ENCODE measurements at places on chromosomes 3 and 15. TPM values are rescaled to one million over a fixed set of nuclear protein-coding genes. Genes with fewer than 3 reads are reported as not detected.

The SPINK8 gene
- total RNA-seq: not detected

The A4GNT gene
- total RNA-seq: not detected

The OSTN gene
- total RNA-seq: not detected

The ATP13A4 gene
- total RNA-seq: 1.8 TPM

The GOLGA8K gene
- total RNA-seq: 0.81 TPM

The SPATA16 gene
- total RNA-seq: not detected

The RNF7 gene
- total RNA-seq: 68.8 TPM

The CYP1A1 gene
- total RNA-seq: 2.1 TPM

The SI gene
- not detected for total RNA-seq

The SPG11 gene
- 84.4 TPM for total RNA-seq

The CCK gene
- not detected for total RNA-seq

The ANKRD34C gene
- total RNA-seq: not detected

The DUOXA1 gene
- total RNA-seq: not detected

The P2RY1 gene
- total RNA-seq: 0.10 TPM

The RNF111 gene
- total RNA-seq: 37.2 TPM

The TFG gene
- total RNA-seq: 56.4 TPM

Measured in activated CD4-positive, alpha-beta memory T cell treated with anti-CD3 and anti-CD28 coated beads, Interleukin-2, amount 10 ng/mL, durations not matched to agents 7 days and 5 days (primary cell).